ENCODE measurements at places on chromosomes 16 and 17. TPM values are rescaled to one million over a fixed set of nuclear protein-coding genes. Genes with fewer than 3 reads are reported as not detected.

TMEM220 gene
- not detected for total RNA-seq

CACNG1 gene
- total RNA-seq = not detected

NUBP1 gene
- total RNA-seq = 28.9 TPM

TTYH2 gene
- 2.9 TPM for total RNA-seq

P4HB gene
- total RNA-seq = 636 TPM

KCNG4 gene
- total RNA-seq = not detected
